ENCODE measurements at places on chromosomes 2 and 18. TPM values are rescaled to one million over a fixed set of nuclear protein-coding genes. Genes with fewer than 3 reads are reported as not detected.

The SGO2 gene
- 1.1 TPM for total RNA-seq

The AKAIN1 gene
- total RNA-seq, result not detected

The PASK gene
- total RNA-seq, result 4.4 TPM

The BOK gene
- total RNA-seq, result 80.2 TPM

The KCNG2 gene
- 0.41 TPM for total RNA-seq

- no peak for DNase-seq
Measured at GRCh38 chr2:104849618-104850141, 4.2 kb upstream of the POU3F3 start.

DNA sequence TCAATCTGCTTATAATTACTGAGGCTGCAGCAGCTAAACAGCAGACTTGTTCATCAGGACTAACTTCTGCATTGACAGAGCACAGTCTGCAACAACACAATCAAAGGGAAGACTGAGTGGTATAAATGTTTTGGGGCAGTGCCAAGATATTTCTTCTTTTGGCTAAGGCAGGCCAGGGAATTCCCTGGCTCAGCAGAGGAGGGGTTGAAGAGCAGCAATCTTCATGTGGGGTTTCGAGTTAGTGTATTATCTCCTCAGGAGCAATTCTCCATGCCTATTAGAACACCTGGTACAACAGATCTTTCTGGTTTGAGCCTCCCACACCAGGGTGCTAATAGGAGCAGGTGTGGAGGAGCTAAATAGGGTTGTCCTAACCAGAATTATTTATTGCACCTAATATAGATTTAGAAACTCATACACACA, 103.0 kb upstream of the STK17B start:
- DNase-seq, result no peak

GRCh38 chr2:28704621-28705020, 47.0 kb upstream of the PPP1CB start:
- no peak for DNase-seq

DNA sequence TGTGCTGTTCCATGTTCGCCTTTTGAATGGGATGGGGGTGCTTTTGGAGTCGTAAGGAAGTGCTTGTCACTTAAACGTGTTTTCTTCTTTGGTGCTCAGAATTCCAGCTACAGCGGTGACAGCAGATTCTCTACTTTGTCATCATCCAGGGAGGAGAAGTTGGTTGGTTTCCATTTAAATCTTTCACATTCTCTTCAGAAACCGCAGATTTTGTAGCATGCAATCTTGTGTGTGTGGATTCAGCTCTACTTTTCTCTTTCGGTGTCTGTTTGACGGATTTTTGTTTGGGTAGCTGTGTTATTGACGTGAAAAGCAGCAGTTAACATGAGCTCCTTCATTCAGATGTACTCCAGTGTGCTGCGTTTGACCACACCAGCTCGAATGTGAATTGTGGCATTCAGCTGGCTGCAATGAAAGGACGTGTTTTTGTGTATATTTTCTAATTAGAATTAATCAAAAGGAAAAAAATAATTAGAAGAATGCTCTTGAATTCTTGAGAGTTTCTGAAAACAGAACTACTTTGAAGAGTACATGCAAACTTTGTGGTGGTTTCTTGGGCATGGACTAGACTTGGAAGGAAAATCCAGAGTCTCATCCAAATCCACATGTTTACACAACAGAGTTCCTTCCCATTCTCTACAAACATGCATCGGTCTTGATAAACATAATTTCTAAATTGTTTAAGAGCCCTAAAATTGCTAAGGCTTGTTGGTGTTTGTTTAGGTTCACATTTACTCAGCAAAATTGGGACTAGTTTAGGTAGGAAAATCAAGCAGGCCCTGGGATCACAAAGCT, 68.7 kb upstream of the RBM44 start:
- DNase-seq, result no peak

DNA sequence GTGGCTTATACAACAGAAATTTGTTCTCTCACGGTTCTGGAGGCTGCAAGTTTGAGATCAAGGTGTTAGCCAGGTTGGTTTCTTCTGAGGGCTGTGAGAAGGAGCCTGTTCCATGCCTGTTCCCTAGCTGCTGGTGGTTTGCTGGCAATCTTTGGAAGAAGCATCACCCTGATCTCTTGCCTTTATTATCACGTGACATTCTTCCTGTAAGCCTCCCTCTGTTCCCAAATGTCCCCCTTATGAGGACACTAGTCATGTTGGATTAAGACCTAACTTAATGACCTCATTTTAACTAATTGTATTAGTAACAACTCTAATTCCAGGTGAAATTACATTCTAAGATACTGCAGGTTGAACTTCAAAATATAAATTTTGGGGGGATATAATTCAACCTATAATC, 135.2 kb downstream of the DPP10 start:
- no peak for DNase-seq

- DNase-seq, result no peak
Measured at GRCh38 chr2:9319338-9319715, 104.0 kb downstream of the ITGB1BP1 start.

DNA sequence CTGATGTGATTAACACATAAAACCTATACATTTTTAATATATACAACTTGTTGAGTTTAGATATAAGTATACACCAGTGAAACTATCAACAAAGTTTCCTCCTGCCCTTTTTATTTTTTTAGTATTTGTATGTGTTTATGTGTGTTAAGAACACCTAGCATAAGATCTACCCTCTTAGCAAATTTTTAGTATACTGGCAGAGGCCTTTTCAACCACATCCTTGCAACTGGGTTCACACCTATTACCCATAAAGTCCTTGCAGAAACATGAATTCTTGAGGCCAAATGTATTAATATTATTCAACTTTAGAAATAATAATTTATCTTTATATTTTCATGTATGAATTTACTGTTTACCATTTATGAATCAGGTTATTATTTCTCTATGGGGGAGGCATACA, 119.7 kb upstream of the CRIM1 start:
- no peak for DNase-seq

GRCh38 chr2:159904127-159904958, 106.3 kb upstream of the CD302 start:
- no peak for DNase-seq

- no peak for DNase-seq
Measured at GRCh38 chr2:210480079-210480478, 3.5 kb upstream of the LANCL1 start.
